ENCODE measurements at places on chromosomes 1 and 21.

DNA sequence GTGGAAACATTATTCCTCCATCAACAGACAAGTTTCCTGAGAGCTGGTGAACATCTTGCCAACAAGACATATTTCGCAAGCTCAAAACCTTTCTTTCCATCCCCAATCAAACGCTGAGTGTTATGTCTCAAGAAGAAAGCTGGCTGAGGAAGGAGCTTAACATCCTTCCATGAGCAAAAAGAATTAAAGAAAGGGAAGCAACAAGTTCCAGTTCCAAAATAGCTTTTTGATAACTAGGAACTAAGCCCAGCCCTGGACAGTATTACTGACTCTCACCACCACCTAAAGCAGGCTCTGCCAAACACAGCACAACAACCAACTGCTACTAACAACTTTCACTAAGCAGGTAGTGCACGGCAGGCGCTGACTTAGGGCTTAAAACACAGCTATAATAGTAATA, 50.2 kb downstream of the CAPZB start:
- no peak for DNase-seq

GRCh38 chr1:153260585-153261280, 1.2 kb downstream of the LORICRIN start:
- DNase-seq, result peak; percentile 36

DNA sequence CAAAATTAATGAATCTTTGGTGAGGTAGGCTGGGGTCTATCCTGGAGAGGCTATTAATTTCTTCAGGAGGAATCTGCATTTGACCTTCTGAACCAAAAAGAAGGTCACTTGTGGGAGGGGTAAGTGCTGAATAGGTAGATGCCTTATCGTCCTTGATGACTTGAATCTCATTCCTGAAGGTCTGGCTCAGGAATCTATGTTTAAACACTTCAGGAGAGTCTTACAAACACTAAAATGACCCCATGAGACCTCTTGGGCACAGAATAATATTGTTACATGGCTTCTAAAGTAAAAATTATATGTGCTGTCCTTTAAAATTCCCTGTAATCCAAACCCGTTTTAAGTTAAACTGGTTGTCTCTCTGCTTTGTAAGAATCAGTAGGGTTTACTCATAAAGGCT, 55.0 kb upstream of the FGGY start:
- DNase-seq, result no peak

DNA sequence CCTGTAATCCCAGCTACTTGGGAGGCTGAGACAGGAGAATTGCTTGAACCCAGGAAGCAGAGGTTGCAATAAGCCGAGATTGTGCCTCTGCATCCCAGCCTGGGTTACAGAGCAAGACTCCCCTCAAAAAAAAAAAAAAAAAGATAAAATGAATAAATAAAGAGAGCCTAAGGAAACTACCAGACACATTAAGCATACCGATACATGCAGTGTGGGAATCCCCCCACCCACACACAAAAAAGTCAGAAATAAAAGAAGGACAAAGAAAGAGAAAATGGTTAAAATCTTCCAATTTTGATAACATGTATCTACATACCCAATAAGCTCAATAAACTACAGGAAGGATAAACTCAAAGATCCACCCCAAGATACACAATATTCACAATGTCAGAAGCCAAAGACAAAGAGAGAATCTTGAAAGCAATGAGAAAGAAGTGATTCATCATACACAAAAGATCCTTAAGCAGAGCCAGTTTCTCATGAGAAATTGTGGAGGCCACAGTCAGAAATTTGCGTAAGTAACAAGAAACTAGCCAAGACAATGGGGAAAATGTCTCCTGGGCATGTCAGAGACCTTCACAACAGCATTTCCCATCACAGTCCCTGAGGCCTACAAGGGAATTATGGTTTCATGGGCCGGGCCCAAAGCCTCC, 1197.0 kb downstream of the AMY1C start:
- no peak for DNase-seq

DNA sequence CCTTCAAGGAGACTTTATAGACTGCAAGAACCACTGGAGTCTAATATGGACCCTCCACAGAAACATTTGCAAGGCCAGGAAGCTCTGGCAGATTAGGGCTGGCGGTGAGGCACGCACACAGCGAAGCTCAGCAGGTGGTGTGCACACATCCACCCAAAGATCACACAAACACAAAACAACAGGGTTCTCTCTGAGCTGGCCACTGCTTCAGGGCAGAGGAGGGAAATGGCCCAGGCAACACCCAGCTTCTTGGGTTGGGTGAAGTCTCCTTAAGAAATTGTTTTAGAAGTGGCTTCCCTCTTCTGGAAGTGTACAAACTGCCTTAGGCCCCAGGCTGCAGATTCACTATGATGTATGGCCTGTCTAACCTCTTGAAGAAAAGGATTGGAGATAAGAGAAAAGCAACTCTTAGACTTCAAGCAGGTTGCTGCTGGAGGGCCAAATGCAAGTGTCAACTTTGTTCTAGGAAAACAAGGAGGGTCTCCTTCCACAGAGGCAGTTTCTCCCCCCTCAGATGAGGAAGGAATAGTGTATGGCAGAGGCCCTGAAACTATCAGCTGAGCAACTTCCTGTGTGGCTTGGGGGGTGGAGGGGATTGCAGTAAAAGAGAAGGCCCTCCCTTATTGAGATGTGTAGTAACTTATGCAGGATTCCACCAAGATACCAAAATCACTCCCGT, 2.0 kb downstream of the RCSD1 start:
- DNase-seq, result no peak

DNA sequence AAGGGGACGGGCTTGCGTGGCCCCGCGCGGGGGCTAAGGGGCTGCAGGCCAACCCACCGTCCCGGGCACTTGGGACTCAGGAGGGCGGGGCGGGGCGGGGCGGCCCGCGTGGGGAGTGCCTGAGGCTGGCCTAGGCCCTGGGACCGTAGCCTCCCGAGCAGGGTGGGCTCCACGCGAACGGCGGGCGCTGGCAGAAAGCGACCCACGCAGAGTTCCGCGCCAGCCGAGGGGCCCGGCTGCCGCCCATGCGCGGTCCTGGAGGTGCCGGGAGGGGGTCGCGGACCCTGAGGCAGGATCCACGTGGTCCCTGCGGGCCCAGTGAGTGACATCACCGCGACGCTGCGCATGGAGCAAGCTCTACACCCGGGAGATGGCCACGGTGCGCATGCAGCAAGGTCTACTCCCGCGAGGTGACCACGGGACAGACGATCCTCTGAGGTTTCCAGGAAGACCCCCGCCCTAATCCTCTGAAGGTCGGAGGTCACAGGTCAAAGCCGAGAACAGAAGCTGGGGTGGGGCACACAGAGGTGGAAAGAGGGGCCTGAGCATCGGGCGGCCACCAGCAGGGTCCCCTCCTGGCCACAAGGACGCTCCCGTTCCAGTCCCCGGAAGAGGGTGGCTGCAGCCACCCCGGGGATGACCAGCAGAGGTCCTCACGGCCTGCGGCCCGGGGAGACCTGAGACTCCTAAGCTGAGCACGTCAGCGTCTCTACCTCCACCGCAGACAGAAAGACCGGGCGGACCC, 13.5 kb upstream of the SLC19A1 start:
- DNase-seq, result peak; percentile 70

GRCh38 chr1:41003640-41004220, 17.8 kb downstream of the SLFNL1 start:
- peak; percentile 96 for DNase-seq

DNA sequence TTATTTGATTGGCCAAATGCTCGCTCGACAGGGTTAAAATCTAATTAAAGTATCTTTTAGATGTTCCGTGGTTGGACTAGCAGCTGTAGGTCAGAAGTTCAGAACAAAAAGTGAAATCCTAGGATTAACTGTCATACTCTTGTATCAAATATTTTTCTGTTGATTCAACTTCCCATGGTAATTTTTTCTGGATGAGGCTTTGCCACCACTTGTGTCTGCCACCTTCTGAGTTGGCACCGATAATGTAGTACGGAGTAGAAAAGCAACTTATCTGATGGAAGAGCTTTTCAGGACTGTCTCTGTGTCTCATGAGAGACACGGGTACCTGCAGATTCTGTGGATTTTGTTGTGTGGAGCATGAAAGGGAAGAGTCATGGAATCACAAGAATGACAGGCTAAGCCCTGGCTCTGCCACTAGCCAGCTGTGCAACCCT, 44.6 kb upstream of the CNN3 start:
- no peak for DNase-seq

GRCh38 chr1:54135436-54136120, 17.2 kb downstream of the CDCP2 start:
- no peak for DNase-seq

- DNase-seq, result no peak
Measured at GRCh38 chr21:36274128-36274527, 45.9 kb upstream of the MORC3 start.

- DNase-seq, result no peak
Measured at GRCh38 chr1:18764362-18764761, 95.1 kb downstream of the TAS1R2 start.

DNA sequence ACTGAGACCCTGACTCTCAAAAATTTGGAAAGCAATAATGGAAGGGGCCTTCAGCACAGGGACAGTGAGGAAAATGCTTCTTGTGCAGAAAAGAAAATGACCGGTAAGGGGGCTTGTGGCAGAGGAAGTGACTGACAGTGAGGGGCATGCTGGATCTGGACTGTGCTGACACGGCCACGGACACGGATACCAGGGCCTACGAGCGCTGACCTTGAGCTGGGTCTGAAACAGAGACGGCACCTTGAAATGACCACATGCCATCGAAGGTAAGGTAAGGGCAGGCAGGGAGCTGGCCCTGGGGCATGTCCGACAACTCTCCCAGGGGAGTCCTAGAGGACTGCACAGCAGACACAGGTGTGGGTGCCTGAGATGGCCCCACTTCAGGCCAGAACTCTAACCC, 182.1 kb downstream of the RHOU start:
- DNase-seq, result no peak

- no peak for DNase-seq
Measured at GRCh38 chr1:217586586-217586985, 44.3 kb downstream of the GPATCH2 start.

- no peak for DNase-seq
Measured at GRCh38 chr1:210516697-210517459, 188.2 kb downstream of the HHAT start.

DNA sequence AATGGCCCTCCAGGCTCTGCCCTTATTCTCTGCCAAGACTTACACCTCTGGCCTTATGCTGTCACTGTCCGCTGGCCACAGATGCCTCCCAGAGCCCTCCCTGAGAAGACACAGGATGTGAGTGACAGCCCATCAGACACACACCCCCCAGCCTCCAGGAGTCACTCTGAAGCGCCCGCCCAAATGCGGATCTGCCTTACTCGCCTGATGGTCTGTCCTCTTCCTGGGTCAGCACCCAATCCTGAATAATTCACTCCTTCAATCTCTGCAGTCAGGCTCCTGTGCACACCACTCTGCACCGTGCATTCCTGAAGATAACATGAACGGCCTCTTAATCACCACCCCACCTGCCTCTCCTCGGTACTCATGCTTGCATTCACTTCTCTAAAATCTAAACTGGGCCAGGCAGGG, 14.7 kb downstream of the CLSTN1 start:
- no peak for DNase-seq

DNA sequence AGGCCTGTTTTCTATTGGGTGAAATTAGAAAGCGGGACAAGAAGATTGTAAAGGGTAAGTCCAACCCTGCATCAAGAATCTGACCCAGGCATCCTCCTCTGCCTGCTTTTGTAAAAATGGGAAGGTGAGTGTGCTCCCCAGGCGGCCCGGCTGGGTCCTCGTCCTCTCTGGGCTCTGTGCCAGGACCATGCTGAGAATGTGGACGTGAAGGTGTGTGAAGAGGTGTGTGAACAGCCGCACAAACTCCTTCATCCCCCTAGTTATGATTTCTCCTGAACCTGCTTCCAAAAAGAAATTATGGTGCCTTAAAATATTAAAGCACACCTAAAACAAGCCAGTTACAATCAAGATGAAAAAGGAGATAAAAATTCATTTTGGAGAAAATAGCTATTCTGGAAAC, 185.7 kb downstream of the IGSF21 start:
- DNase-seq, result no peak

- DNase-seq, result no peak
Measured at GRCh38 chr1:219086956-219087469, 86.7 kb upstream of the LYPLAL1 start.

GRCh38 chr21:36783612-36784374, 84.9 kb downstream of the SIM2 start:
- no peak for DNase-seq

DNA sequence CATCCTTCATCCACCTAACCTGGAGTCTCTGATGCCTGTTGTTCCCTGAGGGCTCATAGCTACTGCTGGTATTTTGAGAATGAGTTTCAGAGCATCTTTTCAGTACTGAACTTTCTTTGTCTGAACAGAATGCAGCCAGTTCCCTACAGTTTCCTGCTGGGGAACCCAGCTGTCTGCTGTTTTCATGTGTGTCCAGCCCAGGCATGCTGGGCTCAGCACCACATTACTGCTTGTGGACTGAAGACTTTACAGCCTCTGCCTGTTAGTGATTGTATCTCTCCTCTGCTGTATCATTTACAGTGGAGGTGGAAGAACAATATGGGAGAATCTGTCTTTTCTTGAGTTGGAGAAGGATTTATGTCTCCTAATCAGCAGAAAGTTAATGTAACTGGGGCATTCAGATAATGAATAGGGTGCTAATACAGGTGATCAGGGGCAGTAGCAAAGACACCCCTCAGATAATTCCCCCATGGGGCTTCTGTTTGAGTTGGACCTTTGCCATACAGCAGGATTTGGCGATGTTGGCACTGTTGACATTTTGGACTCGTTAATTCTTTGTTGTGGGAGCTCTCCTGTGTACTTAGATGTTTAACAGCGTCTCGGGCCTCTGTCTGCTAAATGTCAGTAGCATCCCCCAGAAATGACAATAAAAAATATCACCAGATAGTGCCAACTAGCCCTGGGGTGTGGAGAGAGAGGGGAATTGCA, 207.7 kb downstream of the HHAT start:
- DNase-seq, result no peak

DNA sequence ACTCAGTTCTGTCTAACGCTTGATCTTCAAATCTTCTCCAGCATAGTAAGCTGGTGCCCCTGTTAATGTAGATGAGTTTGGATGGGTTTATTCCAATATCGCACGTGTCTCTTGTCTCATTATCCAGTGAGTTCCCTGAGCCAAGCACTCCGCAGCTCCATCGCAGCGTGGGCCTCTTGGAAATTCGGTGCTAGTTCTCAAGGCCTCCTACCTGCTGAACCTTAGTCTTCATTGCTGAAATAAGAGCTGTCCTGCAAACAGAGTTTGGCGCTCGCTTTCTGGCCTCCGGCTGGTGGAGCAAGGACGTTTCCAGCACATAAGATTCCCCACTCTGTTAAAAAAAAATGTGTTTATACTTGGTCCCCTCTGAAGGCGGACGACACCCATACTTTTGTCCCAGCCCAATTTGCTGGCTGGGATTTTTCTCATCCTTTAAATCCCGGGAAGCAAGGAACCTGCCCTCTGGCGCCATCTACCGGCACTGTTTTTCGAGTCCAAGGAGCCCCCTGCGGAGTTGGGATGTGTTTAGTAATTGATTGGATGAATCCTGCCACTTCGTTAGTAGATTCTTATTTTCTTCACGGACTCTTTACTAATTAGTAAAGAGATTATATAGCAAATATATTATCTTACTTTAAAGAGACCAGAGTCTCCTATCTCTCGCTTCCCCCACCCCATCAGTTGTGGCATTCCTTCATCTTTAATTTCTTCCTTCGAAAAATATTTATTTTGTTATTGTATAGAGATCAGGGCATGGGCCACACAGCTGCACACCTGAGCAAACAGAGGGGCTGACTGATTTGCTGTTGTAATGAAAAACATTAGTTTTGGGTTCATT, 14.7 kb downstream of the JUN start:
- peak; percentile 95 for DNase-seq

GRCh38 chr1:92922356-92923035, 38.8 kb downstream of the DIPK1A start:
- no peak for DNase-seq

- no peak for DNase-seq
Measured at GRCh38 chr1:234656944-234657654, 47.1 kb upstream of the IRF2BP2 start.

- DNase-seq, result no peak
Measured at GRCh38 chr1:224163311-224163710, 19.7 kb upstream of the DEGS1 start.
